ENCODE measurements at places on chromosomes 13 and 19.

GRCh38 chr19:29678484-29679106 lies 13.3 kb downstream of the PLEKHF1 start:
- peak; percentile 49 for DNase-seq

GRCh38 chr19:10965398-10965797 lies 4.6 kb downstream of the SMARCA4 start:
- no peak for DNase-seq

DNA sequence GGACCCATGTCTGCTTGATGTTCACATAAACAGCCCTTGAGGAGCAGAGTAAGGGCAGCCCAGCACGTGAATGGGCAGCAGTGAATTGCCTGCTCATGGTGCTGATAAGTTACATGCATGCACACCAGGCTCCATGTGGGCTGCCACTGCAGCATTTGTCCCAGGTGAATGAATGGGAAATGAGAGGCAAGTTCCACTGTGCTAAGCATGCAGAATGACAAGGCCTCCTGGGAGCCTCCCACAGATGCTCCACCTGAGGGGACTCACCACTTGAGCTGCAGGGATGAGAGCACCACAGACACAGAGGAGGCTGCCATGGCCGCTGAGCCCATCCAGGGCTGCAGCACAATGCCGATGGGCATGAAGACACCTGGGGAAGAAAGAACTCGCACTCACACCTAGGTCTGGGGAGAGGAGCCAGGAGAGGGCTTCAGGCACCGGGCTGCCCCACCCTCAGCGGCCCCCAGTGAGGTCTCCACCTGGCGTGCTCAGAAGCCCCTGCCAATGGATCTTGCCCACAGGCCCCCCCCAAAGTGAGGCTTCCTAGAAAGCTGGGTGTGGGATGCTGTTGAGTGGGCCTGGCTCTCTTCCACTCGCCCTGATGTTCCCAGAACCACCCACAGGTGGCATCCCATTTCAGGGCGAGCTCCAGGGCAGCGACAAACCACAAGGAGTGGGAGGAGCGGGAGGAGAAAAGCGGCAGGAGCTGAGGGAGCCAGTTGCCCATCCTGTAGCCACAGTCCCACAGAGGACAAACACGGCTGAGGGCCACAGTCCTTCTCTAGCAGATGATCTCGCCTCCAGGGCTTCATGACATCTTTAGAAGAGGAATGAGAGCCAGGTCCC lies 73.8 kb downstream of the CCDC70 start:
- peak; percentile 33 for DNase-seq

DNA sequence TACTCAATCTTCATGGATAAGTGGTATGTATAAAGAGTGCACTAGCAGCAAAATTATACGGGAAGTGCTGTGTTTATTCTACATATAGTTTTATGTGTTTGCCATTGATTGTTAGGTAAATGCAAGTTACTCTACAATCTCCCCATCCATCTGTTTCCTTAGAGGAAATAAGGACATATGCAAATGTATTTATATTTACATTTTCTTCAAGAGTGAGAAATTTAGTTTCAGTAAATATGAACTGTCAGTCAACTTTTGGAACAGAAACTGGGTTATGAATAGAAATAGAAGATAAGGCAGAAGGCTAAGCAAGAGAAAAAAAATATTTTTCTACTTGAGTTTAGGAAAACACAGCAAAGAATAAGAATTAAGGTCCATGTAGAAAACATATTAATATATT lies 176.1 kb upstream of the KLHL1 start:
- no peak for DNase-seq

DNA sequence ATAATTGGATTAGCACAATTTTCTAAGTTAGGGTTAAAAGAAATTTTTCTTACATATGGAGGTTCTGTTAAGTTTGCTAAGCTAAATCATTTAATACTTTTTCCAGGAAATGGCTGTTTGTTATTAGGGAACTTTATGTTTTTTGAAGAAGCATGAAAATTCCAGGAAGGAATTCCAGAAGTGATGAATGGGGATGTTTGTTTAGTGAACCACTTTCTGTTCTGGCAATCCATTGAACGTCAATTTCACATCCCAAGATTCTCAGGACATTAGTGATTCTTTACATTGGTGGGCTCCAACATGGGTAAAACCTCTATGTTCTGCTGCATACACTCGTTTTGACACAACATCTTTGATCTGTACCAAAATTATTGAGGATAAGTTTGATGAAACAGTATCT lies 534.4 kb downstream of the IRS2 start:
- DNase-seq, result no peak

DNA sequence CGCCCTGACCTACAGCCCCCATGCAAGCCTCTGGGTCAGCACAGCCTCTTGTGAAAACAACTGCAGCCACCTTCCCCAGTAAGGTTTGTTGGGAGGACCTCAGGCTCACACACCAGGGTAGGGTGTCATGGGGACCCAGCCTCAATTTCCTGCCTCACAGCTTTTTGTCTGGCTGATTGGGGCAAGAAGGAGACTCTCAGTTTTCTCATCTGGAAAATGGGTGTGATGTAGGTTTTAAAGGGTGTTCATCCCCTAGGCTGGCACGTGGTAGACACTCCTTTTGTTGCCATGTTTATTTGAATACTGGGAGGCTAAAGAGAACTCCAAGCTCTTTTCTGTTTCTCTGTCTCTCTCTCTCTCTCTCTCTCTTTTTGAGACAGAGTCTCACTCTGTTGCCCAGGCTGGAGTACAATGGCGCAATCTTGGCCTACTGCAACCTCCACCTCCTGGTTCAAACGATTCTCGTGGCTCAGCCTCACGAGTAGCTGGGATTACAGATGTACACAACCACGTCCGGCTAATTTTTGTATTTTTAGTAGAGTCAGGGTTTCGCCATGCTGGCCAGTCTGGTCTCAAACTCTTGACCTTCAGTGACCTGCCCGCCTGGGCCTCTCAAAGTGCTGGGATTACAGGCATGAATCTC lies 18.2 kb upstream of the PLAUR start:
- DNase-seq, result peak; percentile 86

DNA sequence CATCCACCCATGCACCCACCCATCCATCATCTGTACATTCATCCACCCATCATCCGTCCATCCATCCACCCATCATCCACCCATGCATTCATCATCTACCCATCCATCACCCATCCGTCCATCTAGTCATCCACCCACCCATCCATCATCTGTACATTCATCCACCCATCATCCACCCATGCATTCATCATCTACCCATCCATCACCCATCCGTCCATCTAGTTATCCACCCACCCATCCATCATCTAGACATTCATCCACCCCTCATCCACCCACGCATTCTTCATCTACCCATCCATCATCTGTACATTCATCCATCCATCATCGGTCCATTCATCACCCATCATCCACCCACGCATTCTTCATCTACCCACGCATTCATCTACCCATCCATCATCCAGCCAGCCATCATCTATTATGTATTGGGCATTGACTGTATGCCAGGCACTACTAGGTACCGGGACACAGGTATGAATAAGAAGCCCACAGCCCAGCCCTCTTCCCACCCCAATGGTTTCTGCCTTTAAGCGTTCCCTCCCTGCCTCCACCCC lies 16.7 kb upstream of the GALP start:
- DNase-seq, result no peak

DNA sequence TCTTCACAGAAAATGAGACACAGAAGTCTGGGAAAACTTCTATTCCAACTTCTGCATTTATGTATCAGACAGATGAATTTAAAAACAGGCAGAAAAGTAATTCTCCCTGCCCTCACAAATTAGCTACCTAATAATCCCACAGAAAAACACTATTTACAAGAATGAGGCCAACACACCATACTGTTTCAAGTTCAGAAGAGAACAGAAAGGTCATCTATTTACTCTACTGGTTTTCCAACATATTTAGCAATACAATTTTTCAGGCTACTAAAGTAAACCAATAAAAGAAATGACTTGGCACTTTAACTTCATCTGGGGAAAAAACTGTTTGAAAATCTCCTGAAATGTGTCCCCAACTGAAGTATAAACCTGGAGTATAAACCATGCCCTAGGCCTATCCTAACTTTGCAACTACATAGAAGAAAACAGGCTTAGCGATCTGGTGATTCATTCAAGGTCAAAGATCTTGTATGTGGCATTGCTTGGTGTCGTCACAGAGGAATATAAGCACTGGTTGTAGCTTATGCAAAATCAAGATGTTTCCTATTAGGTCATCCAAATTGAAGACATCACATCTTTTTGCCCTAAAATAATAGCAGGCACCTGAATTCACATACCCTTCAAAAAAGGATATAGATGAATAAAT lies 20.1 kb upstream of the EBPL start:
- no peak for DNase-seq

GRCh38 chr13:101017123-101017872 lies 342.7 kb upstream of the TMTC4 start:
- DNase-seq, result no peak

DNA sequence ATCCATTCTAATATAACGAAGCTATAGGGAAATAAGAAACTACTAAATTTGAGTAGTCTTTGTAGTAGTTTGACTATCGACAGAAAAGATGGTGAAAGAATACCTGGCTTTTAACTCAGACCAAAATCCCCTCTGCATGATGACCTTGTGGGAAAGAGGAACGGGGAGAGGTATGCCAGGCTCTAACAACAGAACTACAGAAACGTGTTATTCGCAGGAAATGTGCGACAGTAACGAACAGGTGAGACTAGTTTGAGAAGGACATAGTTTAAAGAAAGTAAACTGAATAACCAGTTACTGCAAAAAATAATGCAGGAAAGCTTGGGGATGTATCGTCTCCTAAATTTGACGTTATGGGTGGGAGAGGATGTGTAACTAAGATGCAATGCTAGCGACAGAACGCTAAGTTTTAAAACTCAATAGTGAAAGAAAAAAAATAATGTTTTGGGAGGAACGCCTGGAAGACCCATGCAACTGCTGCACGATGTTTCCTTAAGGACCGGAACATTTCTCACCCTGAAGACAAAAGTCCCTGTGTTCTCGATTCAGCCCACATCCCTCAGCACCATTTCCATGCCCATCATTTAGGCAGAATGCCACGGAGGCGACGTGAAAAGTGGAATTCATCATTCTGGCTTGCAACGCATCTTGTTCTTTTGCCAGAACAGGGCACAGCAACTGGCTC lies 1.6 kb upstream of the RAP2A start:
- no peak for DNase-seq

DNA sequence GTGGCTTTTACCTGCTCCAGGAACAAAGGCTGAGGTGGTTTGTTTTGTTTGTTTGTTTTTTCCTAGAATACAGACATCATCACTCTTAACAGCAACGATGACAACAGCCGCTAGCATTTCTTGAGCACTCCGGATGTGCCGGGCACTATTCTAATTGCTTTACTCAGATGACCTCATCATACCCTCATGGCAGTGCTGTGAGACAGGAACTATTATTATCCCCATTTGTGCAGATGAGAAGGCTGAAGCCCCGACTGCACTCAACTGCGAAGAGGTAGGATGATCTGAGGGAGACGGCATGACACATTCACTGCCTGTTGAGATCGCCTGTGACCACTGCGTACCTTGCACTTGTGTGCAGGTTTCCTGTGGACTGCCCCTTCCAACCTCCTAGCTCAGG lies 66.5 kb downstream of the CCDC70 start:
- DNase-seq, result no peak

- no peak for DNase-seq
Observed at GRCh38 chr19:36577271-36577996, 4.3 kb upstream of the ZNF529 start.

- peak; percentile 77 for DNase-seq
Observed at GRCh38 chr19:46489445-46490272, 6.0 kb downstream of the PNMA8B start.

DNA sequence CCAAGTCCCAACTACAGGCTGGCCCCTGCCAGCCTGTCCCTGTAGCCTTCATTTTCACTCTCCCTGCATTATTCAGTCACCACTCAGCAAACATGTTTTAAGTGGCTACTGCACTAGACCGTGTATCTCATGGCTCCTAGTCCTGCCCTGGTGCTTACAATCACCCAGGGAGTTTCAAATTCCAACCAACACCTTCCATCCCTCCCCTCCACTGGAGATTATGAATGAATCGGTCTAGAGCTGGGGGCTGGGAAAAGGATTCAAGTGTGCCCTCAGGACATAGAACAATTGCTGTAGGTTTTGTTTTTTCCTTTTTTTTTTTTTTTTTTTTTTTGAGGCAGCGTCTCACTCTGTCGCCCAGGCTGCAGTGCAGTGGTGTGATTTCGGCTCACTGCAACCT lies 15.0 kb upstream of the TNFAIP8L1 start:
- no peak for DNase-seq

GRCh38 chr13:54018485-54018884 lies 989.9 kb downstream of the OLFM4 start:
- DNase-seq, result no peak

GRCh38 chr13:50290186-50290585 lies 274.9 kb downstream of the KCNRG start:
- DNase-seq, result peak; percentile 85

DNA sequence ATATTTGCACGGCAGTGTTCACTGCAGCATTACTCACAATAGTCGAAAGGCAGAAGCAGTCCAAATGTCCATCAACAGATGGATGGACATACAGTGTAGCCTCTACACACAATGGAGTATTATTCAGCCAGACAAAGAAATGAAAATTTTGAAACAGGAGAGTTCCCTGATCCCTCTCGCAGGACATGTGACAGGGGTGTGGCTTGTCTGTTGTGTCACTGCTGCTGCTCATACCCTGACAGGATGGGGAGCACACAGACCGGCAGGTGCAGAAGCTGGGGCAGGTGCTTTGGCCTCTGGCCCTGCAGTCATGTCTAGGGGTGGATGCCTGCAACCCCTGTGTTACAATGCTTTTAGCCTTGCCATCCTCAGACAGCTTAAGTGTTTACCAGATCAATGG lies 204.3 kb downstream of the EFNB2 start:
- no peak for DNase-seq

GRCh38 chr19:11159598-11160439 lies 4.2 kb upstream of the SPC24 start:
- no peak for DNase-seq

DNA sequence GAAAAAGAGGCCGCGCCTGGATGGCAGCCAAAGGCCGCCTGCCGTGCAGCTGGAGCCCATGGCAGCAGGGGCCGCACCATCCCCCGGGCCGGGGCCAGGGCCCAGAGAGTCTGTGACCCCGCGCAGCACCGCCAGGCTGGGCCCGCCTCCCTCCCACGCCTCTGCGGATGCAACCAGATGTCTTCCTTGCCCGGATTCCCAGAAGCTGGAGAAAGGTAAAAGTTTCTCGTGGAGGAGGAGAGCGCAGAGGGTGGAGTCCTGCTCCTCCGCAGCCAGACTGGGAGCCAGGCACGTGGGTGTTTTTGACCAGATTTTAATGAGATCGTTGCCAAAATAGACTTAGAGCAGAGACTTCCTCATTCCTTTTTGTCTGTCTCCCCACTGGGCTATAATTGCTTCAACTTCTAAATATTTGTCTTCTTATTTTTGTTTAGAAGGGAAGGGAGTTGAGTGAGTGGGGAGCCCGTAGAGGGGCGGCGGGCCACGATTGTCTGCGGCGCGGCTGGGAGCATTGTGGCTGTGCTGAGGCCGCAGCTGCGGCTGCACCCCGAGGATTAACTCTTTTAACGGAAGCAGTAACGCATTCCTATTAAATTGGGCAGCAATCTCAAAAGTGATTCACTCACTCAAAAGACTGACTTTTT lies 22.8 kb upstream of the NDUFS7 start:
- peak; percentile 53 for DNase-seq
